ENCODE measurements at places on chromosomes 7 and 10. TPM values are rescaled to one million over a fixed set of nuclear protein-coding genes. Genes with fewer than 3 reads are reported as not detected.

GRCh38 chr10:48516911-48517310 is 88.0 kb downstream of the ARHGAP22 start:
- H3K27me3 ChIP-seq, result no peaks in the 10 kb centered on the region
- DNase-seq, result no peak
- no peak overlapping the region for H3K27ac ChIP-seq
- no peak overlapping the region for H3K4me3 ChIP-seq

DNA sequence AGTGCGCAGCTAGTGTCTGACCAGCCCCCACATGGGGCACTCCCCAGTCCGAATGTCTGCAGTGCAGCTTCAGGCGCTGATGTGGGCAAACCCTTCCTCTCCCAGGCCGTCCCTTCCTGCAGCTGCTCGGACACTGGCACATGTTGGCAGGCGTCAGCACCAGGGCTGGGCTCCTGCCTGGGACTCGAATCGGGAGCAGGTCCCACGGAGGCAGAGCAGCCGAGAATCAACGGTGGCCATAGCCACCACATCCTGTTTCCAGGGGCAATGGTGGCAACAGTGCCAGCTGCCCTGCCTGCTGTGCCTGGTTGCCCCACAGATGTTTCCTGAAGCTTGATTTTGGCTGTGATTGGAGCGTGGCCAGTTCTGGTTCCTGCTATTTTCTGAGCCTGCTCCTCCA is 65.8 kb downstream of the MGMT start:
- DNase-seq, result no peak
- H3K4me1 ChIP-seq, result peaks cover 4% of the 10 kb centered on the region
- H3K4me3 ChIP-seq, result no peak overlapping the region
- no peaks in the 10 kb centered on the region for H3K27me3 ChIP-seq
- no peak overlapping the region for H3K27ac ChIP-seq

GRCh38 chr7:131196803-131197202 is 130.9 kb upstream of the MKLN1 start:
- H3K4me1 ChIP-seq, result no peaks in the 10 kb centered on the region
- H3K36me3 ChIP-seq, result no peaks in the 10 kb centered on the region
- H3K4me3 ChIP-seq, result no peak overlapping the region

DNA sequence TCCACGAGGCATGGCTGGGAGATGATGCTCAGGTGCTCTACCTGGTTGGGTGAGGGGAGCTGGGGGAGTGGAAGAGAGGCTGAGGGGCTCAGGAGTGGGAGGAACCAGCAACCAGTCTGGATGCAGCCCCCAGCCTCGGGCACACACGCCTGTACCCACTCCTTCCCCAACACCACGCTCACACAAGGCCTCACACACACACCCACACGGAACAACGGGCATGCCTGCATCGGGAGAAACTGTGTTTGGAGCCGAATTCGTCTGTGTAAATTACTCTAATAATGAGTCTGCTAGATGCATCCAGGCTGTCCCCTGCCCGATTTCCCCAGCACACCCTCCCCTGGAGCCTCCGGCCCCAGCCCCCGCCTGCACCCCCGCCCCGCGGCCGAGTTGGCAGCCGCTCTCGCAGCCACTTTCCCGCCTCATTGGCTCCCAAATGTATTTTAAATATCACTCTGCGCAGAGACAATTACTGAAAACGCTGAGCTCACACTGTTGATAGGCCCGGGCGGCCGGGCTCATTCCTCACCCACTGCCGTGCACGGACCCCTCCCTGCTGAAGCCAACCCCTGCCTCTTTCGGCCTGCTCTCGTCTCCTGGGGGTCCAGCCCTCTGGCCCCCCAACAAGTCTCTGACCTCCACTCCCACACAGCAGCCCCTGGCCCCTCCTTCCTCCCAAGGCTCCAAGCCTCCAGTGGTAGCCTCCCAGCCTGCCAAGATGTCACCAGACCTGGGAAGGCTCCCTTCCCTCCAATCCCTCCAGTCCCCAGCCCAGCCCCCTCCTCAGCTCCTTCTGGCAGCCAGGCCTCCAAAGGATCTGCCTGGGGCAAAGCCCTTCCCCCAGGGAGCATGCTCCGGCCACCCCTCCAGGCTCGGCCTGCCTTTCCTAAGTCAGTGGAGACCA is 11.1 kb downstream of the H2BK1 start:
- H3K4me3 ChIP-seq, result no peak overlapping the region
- H3K27me3 ChIP-seq, result peaks cover 6% of the 10 kb centered on the region
- no peaks in the 10 kb centered on the region for H3K36me3 ChIP-seq
- H3K27ac ChIP-seq, result no peak overlapping the region

GRCh38 chr7:79465551-79465950 is 12.1 kb upstream of the MAGI2 start:
- no peaks in the 10 kb centered on the region for H3K4me1 ChIP-seq
- no peaks in the 10 kb centered on the region for H3K27me3 ChIP-seq
- H3K4me3 ChIP-seq, result no peak overlapping the region
- no peak overlapping the region for H3K27ac ChIP-seq

- H3K4me3 ChIP-seq, result no peak overlapping the region
- DNase-seq, result no peak
- H3K4me1 ChIP-seq, result peaks cover 3% of the 10 kb centered on the region
- H3K27ac ChIP-seq, result no peak overlapping the region
- no peaks in the 10 kb centered on the region for H3K36me3 ChIP-seq
Observed at GRCh38 chr10:127576051-127576450, 26.9 kb downstream of the NPS start.

DNA sequence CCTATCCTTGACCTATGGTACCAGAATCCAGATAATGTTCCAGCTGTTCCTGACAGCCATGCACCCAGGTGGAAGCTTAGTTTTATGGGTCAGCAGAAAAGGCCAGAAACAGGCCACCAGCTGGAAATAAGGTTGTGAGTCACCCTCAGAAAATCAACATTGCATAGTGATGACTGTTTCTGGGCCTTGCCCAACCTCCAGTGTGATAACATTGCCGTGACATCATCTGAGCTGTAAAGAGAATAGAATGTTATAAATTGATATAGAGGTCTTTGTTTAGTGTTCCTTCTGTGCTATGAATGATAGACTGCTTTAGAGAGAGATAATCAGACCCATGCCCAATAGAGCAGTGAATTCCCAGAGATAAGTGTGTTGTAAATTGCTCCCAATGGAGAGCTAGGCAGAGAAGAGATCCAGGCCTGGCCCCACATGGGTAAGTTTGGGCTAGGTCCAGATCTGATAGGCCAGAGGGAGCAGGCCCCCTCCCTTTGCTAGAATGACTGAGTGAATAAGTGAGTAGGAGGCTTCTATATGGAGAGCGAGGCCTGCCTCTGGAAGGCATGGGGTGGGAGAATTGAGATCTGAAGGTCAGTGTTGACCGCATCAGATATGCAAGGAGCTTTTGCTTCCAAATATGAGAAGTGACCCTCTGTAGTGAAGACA is 14.2 kb upstream of the HPS1 start:
- H3K4me1 ChIP-seq, result peaks cover 6% of the 10 kb centered on the region
- no peak overlapping the region for H3K4me3 ChIP-seq
- no peak overlapping the region for H3K27ac ChIP-seq
- H3K27me3 ChIP-seq, result no peaks in the 10 kb centered on the region

DNA sequence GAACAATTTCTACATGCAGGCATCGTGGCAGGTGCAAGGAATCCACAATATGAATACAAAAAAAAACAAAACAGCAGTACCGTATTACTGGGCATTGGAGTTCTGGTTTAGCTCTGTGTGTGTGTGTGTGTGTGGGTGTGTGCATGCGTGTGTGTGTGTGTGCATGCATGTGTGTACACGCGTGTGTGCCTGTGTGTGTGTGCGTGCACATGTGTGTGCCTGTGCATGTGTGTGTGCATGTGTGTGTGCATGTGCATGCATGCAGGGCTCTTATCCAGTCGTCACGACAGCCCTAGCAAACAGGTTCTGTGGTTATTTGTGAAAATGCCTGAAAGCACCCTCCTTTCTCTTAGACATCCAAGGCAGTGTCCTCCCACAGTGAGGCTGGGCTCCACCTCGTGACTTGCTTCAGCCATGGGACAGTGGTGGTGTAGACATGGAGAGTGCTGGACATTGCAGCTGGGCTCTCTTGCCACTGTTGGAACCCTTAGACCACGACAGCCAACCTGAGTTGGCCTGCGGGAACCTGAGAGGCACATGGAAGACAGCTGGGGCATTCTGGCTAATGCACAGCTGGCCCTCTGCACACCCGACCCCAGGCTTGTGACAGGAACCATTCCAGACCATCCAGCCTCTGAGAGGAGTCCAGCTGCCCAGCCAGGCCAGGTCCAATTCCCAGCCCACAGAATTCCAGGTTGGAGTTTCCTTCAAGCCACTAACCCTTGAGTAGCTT is 173.4 kb upstream of the SHH start:
- no peak overlapping the region for H3K27ac ChIP-seq
- H3K4me3 ChIP-seq, result no peak overlapping the region
- no peaks in the 10 kb centered on the region for H3K36me3 ChIP-seq
- H3K27me3 ChIP-seq, result no peaks in the 10 kb centered on the region
- no peaks in the 10 kb centered on the region for H3K4me1 ChIP-seq

GRCh38 chr10:45063591-45064231 is 63.0 kb downstream of the ZNF22 start:
- H3K27me3 ChIP-seq, result no peaks in the 10 kb centered on the region
- no peak for DNase-seq
- H3K36me3 ChIP-seq, result no peaks in the 10 kb centered on the region
- no peaks in the 10 kb centered on the region for H3K4me1 ChIP-seq

GRCh38 chr10:14758994-14759664 is 15.6 kb downstream of the FAM107B start:
- H3K27me3 ChIP-seq, result no peaks in the 10 kb centered on the region
- no peaks in the 10 kb centered on the region for H3K4me1 ChIP-seq
- no peak for DNase-seq

DNA sequence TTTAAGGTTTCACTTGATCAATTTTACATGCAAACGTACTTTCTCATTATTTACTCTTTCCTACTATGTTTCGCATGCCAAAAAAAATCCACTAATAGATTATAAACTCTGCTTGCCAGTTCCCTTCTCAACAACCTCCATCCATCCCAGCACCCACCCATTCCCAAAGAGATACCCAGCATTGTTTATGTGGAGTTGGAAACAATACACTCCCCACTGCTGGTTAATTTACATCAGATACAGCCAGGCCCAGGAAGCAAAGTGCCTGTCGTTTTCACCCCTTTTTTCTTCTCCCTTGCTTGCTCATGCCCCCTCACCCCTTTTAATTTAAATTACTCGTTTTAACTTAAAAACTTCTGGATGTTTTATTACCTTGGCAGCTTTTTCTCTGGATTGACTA is 59.9 kb downstream of the HIBADH start:
- H3K27ac ChIP-seq, result no peak overlapping the region
- no peaks in the 10 kb centered on the region for H3K27me3 ChIP-seq
- peaks cover 6% of the 10 kb centered on the region for H3K4me1 ChIP-seq
- no peak for DNase-seq
- H3K36me3 ChIP-seq, result no peaks in the 10 kb centered on the region

- no peak overlapping the region for H3K27ac ChIP-seq
- no peak for DNase-seq
- no peaks in the 10 kb centered on the region for H3K36me3 ChIP-seq
- no peaks in the 10 kb centered on the region for H3K4me1 ChIP-seq
- no peak overlapping the region for H3K4me3 ChIP-seq
Observed at GRCh38 chr10:117662126-117662525, 119.6 kb downstream of the EMX2 start.

GRCh38 chr10:71590781-71591350 is 128.7 kb downstream of the C10orf105 start:
- no peaks in the 10 kb centered on the region for H3K27me3 ChIP-seq
- H3K27ac ChIP-seq, result no peak overlapping the region
- H3K4me1 ChIP-seq, result no peaks in the 10 kb centered on the region
- no peak for DNase-seq
- H3K36me3 ChIP-seq, result no peaks in the 10 kb centered on the region

DNA sequence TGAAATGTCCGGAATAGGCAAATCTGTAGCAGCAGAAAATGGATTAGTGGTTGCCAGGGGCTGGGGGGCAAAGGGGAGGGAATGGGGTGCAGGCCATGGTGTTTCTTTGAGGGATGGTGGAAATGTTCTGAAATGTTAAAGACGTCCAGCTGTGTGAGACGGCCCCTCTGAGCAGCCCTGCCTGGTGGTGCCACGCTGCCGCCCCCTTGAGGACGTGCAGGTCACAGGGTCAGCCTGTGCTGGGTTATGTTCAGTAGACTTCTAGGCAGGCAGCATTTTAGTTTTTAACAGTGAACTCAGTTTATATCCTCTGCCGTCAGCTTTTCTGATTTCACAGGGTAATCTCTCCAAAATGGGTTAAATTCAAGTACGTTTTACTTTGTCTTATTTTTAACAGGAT is 9.4 kb downstream of the NUB1 start:
- H3K4me3 ChIP-seq, result no peak overlapping the region
- H3K4me1 ChIP-seq, result peaks cover 14% of the 10 kb centered on the region
- DNase-seq, result no peak
- H3K27ac ChIP-seq, result no peak overlapping the region
- no peaks in the 10 kb centered on the region for H3K27me3 ChIP-seq

GRCh38 chr7:101542527-101543241 is 86.4 kb downstream of the MYL10 start:
- H3K4me3 ChIP-seq, result no peak overlapping the region
- no peaks in the 10 kb centered on the region for H3K4me1 ChIP-seq
- peak; percentile 42 for DNase-seq
- H3K36me3 ChIP-seq, result no peaks in the 10 kb centered on the region
- no peaks in the 10 kb centered on the region for H3K27me3 ChIP-seq

GRCh38 chr10:30190577-30191552 is 131.5 kb upstream of the JCAD start:
- H3K4me1 ChIP-seq, result no peaks in the 10 kb centered on the region
- H3K4me3 ChIP-seq, result no peak overlapping the region
- no peaks in the 10 kb centered on the region for H3K27me3 ChIP-seq

GRCh38 chr10:46541735-46542566 is 14.5 kb downstream of the GPRIN2 start:
- H3K4me1 ChIP-seq, result no peaks in the 10 kb centered on the region
- H3K36me3 ChIP-seq, result no peaks in the 10 kb centered on the region
- peaks cover 31% of the 10 kb centered on the region for H3K27me3 ChIP-seq
- DNase-seq, result peak; percentile 4

The TMEM254 gene
- total RNA-seq, result 4.8 TPM

The NPSR1 gene
- not detected for total RNA-seq

The ITPRIP gene
- total RNA-seq, result 5.0 TPM

The HOXA6 gene
- 2.6 TPM for total RNA-seq

The CALCR gene
- 0.78 TPM for total RNA-seq

The PILRB gene
- total RNA-seq, result 11.8 TPM

The CPA2 gene
- not detected for total RNA-seq

Data from gastrocnemius medialis (tissue), 4 donors.